Uterus (tissue), 4 donors: ENCODE measurements at places on chromosomes 16 and 17. TPM values are rescaled to one million over a fixed set of nuclear protein-coding genes. Genes with fewer than 3 reads are reported as not detected.

DNA sequence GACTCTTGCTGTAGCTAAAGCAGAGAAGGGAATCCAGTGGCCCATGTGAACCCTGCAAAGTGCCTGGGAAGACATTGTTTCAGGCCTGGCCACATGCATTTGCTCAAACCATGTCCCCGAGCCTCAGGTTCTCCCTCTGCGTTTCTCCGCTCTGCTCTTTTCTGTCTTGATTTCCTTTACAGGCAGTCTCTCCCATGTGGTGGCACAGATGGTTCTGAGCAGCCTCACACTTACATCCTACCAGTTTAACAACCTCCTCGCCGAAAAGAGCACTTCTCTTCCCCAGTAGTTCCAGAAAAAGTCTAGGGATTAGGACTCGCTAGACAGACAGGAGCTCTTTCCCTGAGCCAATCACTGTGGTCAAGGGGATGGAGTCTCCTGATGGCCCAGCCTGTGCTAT, 28.3 kb upstream of the MYH10 start:
- H3K4me3 ChIP-seq: no peak overlapping the region
- H3K4me1 ChIP-seq: no peaks in the 10 kb centered on the region
- H3K27me3 ChIP-seq: no peaks in the 10 kb centered on the region

The CCL17 gene
- total RNA-seq: not detected

GRCh38 chr17:2238432-2239169, 65.0 kb downstream of the SMG6 start:
- H3K36me3 ChIP-seq: no peaks in the 10 kb centered on the region
- H3K27me3 ChIP-seq: no peaks in the 10 kb centered on the region
- peak overlapping the region; percentile 92 for H3K27ac ChIP-seq
- DNase-seq: peak; percentile 40
- H3K4me3 ChIP-seq: no peak overlapping the region
- H3K4me1 ChIP-seq: peaks cover 10% of the 10 kb centered on the region

- no peak overlapping the region for H3K4me3 ChIP-seq
- H3K36me3 ChIP-seq: no peaks in the 10 kb centered on the region
- no peaks in the 10 kb centered on the region for H3K27me3 ChIP-seq
Measured at GRCh38 chr17:11514981-11515680, 83.1 kb upstream of the DNAH9 start.

DNA sequence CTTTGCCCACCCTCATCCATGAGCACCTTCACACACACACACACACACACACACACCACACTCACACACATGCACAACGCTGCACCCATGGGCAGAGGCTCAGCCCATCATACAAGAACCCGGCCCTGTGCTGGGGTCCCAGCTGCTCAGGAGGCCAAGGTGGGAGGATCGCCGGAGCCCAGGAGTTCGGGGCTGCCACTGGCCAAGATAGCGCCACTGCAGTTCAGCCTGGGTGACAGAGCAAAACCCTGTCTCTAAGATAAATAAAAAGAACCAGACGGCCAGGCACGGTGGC, 3.4 kb upstream of the FSCN2 start:
- peaks cover 3% of the 10 kb centered on the region for H3K4me1 ChIP-seq
- H3K4me3 ChIP-seq: no peak overlapping the region
- no peaks in the 10 kb centered on the region for H3K36me3 ChIP-seq
- H3K27ac ChIP-seq: no peak overlapping the region
- no peak for DNase-seq
